ENCODE measurements at places on chromosomes 7 and 10.

DNA sequence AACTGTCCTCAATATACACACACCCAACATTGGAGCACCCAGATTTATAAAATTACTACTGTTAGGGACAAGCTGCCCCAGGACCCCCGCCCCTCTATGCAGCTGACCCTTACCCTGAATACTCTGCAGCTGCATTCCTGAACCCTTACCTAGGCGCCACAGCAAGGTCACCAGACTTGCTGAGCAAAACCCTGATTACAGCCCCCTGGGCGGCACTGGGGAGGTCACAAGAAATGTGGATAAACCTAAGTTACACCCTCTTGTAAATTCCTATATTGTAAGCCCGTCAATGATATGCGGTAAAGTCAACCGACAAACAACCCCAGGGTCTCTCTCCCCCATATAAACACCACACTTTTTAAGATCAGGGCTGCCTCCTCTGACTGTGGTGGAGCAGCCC, 25.1 kb downstream of the SNX13 start:
- DNase-seq = no peak

- no peak for DNase-seq
These were observed 183.7 kb downstream of the ELMO1 start for GRCh38 chr7:37265006-37265405.

GRCh38 chr10:106189292-106189691, 975.2 kb downstream of the SORCS1 start:
- DNase-seq = peak; percentile 66

- no peak for DNase-seq
These were observed 105.5 kb upstream of the CSTF2T start for GRCh38 chr10:51804866-51805265.

All from OCI-M1 (cell line).